GDM1 (cell line): ENCODE measurements at places on chromosomes 16 and 17.

DNA sequence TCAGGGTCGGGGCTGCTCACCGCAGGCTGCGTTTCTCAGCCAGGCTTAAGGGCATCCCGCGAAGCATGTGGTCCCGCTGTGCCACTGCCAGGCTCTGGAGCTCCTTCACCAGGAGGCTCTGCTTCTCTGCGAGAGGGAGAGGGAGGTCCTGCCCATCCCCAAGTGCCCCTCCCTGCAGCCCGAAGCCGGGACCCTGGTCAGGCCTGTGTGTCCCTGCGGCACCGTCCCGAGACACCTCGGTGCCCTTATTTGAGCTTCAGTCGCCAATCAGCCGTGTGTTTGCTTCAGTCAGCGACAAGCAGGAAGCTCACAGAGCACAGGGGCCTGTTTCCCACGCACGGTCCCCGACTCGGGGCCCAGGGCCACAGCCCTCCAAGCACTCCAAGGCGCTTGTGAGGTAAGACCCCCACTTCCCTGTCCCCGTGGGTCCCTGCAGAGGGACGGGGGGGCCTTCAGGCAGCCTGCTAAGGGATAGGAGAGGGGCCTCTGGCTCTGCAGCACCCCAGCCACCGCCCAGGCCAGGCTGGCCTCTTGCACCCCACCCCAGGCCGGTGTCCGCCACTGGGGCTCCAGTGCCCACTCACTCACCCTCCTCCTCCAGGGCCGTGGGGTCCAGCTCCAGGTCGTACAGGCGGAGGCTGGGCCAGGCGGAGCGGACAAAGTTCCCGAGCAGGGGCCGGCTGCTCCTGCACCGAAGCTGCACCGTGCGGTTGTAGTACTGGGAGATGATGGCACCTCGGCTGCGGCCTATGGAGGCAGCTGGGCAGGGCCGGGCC, 3.2 kb downstream of the TMC6 start:
- no peak for DNase-seq

DNA sequence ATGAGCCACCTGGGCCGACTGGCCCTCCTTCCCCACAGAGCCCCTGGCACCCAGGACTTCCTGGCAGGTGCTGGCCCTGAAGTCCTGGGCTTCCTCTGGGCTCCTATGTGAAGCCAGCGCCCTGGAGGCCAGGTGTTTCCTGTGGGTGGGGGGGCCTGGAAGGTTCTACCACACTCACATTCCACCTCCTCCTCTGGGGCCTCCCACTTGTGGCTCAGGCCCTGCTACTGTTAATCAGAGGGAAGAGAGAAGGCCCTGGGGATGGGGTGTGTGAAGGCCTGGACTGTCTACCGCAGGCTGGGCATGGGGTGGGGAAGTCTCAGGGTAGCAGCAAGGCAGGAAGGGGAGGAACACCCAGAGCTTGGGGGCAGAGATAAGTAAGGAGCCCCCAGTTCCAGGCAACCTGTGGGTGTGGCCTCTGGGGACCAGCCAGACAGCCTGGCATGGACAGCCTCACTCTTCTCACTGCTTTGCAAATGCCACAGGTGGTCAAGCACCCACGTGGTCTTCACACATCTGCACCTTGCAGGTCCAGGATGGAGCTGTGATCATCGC, 111.9 kb upstream of the TNRC6C start:
- DNase-seq: peak; percentile 44

- no peak for DNase-seq
Measured at GRCh38 chr17:78771758-78772382, 10.2 kb downstream of the CYTH1 start.

DNA sequence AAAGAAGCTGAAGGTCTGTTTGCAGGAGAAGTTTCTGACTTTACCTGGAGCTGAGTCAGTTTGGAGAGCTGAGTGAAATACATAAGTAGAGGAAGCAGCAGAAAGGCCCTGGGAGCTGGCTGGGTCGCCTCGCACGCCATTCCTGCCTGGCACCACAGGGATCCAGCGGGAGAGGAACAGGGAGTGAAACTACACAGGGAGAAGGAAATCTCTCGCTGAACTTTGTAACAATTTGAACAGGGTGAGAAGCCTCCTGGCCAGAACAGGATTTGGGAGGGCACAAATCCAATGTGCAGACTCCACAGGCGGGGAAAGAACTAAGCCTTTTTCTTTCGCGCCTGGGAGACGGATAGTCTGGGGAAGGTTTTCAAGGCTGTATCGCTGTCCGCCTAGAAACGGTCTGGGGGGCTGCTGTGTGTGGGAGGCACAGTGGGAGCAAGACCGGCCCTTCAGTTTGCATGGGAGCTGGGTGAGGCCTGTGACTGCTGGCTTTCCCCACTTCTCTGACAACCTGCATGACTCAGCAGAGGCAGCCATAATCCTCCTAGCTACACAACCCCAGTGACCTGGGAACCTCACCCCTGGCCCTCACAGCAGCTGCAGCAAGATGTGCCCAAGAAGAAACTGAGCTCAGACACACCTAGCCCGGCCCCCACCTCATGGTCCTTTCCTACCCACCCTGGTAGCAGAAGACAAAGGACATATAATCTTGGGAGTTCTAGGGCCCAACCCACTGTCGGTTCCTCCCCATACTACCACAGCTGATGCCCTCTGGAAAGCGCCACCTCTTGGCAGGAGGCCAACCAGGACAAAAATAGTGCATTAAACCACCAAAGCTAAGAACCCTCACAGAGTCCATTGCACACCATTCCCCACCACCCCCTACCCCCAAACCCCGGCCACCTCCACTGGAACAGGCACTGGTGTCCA, 778.6 kb downstream of the KCNJ2 start:
- no peak for DNase-seq

- no peak for DNase-seq
Measured at GRCh38 chr17:82915010-82915756, 75.4 kb upstream of the ZNF750 start.

DNA sequence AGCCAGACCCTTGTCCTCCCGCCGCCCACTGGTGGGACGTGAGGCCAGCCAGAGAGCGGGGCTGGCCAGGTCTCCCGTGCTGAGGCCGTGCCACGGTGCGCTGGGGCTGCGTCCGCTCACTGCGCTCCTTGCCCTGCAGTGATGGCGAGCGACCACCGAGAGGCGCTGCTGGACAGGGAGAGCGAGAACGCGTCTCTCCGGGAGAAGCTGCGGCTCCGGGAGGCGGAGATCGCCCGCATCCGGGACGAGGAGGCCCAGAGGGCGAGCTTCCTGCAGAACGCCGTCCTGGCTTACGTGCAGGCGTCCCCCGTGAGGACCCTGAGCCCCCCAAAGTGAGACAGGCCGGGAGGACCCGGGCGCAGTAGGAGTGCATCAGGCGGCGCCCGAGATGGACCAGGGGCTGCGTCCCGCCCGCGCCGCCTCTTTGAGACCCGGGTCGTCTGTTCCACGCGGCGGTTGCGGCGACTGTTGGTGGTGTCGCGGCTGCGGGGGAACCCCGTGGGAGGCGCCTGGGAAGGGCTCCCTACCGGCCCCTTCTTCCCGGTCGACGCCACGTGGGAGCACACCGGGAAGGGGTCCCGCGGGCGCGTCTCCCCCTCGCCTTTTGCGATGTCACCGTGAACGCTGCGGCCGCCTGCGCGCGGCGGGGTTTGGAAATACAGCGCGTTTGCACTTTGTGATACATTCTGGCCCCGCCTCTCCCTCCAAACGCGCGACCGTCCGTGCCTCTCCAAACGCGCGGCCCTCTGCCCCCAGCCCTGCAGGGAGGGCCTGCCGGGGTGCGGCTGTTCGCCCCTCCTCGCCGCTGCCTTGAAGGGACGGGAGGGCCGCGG, 792 bp upstream of the RAC3 start:
- DNase-seq: peak; percentile 82

GRCh38 chr17:81120695-81121621, 44.3 kb upstream of the PVALEF start:
- DNase-seq: no peak

GRCh38 chr17:37770631-37771518, 26.0 kb upstream of the HNF1B start:
- no peak for DNase-seq

DNA sequence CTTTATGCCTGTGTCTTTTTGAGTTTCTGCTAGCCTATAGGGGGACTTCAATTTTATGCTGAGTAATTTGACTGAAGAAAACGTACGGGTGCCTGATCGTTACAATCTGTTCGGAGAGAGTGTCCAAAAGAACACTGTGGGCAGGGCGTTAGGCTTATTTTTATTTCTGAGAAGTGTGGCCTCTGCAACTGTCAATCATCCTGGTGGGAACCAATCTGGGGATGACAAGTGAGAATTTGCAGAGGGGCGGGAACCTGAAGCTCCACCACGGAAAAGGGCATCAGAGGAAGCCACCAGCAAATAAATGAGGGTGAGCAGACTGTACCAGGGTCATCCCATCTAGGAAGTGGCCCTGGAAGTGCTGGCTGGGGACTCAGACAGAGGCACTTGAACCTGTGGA, 12.0 kb upstream of the CDYL2 start:
- DNase-seq: no peak

DNA sequence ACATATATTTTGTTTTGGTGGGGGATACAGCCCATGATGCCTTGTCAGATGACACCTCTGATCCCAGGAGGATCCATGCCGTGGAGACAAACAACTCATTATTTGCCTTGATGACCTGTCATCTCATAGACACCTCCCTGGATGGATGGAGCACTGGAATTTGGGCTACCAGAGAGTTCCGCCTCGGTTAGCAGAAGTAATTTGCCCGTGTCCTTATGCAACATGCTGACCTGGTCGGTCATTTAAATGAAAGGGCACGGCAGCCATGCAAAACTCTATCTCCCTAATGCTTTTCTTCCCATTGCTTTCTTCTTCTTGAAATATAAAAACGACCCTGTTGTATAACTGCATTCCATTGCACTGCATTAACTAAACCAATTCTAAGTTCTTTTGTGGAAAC, 145.3 kb downstream of the GRIN2A start:
- no peak for DNase-seq

DNA sequence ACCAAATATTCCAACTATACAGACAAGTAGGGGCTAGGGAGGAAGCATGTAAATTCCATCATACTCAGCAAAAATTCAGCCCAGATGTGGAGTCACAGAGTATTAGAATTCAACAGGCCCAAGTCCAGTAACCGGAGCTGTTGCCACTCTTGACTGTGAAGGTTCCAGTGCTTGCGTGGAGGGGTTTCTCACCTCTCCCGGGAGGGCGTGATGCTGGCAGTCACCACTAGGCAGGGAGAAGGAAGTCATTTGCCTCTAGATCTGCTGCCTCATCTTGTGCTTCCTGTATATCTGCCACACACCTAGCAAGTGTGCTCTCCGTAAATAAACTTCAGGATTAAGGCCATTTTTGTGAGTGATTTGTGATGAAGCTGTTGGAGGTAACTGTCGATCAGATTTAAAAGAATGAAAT, 1.0 kb upstream of the CKLF start:
- DNase-seq: peak; percentile 45

DNA sequence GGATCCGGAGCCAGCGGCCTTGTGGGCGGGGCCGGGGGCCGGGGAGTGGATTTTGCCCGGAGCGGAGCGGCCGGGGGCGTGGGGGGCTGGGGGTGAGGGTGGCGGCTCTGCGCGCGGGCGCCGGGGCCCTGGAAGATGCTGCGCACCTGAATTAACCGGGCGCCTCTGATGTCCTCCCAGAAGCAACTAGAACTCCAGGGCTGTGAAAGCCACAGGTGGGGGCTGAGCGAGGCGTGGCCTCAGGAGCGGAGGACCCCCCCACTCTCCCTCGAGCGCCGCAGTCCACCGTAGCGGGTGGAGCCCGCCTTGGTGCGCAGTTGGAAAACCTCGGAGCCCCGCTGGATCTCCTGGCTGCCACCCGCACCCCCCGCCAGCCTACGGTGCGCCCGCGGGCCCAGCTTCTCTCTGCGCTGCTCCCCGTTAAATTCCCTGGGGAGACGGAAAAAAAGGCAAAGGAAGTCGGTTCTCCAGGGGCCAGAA, 549 bp downstream of the SLC26A11 start:
- no peak for DNase-seq

DNA sequence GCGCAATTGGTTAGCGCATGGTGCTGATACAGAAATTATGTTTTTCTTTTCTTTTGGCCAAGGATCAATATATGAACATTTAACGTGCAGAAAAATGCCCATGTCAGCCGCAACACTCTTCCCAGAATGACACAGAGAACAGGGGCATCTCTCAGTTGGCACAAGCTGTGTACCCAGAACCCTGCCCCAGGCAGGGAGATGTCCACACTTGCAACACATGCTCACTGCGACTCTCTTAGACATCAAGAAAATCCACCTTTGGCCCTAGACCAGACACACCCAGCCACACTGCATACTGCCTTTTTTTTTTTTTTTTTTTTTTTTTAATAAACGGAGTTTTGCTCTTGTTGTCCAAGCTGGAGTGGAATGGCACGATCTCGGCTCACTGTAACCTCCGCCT, 17.0 kb downstream of the PITPNA start:
- DNase-seq: no peak

DNA sequence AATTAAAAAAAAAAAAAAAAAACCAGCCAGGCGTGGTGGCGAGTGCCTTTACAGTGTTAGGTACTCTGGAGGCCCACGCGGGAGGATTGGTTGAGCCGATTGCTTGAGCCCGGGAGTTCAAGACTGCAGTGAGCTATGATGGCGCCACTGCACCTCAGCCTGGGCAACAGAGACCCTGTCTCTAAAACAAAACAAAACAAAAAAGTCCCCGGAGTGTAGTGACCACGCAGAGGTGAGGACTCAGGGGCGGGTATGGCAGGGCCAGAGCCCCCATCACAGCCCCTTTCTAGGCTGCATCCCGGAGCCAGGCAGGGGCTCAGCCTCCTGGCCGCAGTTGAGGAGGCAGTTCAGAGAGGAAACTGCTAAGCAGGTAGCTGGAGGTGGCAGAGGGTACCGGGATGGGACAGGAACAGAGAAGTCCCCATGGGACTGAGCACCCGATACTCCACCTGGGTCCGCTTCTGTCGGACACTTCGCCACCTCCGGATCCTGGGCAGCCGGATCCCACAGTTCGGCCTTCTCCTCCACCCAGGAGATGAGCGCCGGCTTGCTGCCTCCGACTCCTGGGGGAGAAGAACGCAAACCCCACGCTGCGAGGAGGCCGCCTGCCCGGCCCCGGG, 800 bp downstream of the ZNF747 start:
- DNase-seq: no peak

GRCh38 chr16:35752773-35753558, 2293.6 kb downstream of the TP53TG3F start:
- DNase-seq: no peak

DNA sequence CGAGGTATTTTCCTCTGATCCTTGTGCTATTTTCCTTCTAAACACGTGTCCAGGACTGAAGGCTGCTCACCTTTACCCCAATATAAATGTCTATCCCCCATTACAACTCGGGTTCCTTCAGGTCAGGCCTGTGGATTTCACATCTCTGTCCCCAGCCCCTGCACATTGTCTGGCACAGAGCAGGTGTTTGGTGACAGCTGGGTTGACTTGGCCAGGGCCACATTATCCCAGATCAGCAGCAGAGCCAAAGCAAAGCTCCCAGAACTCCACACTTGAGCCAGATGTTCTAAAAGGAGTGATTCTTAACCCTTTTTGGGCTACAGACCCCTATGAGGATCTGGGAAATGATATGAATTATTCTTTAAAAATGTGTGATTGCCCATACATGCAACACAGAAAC, 18.0 kb upstream of the SPATA32 start:
- DNase-seq: no peak

DNA sequence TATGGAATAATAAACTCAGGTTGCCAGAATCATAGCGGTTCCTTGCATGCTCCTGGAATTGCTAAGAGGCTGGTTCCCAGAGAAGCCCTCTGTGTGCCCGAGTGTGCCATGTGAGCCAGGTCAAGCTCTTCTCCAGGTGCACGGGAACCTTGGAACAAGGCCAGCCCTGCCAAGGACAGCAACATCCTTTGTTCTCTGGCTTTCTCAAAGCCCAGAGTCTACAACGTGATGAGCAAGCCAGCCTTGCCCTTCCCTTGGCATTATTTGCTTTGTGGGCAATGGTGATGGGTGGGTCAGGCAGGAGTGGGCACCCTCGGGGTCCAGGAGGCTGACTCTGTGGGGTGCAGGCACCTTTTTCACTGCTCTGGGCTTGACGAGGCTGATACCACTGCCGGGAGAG, 14.2 kb upstream of the SEC14L1 start:
- no peak for DNase-seq
